Stimulated activated CD8-positive, alpha-beta memory T cell treated with anti-CD3 and anti-CD28 coated beads, Interleukin-4, amount 100 ng/mL, for 1 hour (primary cell): ENCODE measurements at places on chromosomes 5 and 9.

- DNase-seq: no peak
These were observed 181.9 kb downstream of the ESM1 start for GRCh38 chr5:54803471-54804011.

DNA sequence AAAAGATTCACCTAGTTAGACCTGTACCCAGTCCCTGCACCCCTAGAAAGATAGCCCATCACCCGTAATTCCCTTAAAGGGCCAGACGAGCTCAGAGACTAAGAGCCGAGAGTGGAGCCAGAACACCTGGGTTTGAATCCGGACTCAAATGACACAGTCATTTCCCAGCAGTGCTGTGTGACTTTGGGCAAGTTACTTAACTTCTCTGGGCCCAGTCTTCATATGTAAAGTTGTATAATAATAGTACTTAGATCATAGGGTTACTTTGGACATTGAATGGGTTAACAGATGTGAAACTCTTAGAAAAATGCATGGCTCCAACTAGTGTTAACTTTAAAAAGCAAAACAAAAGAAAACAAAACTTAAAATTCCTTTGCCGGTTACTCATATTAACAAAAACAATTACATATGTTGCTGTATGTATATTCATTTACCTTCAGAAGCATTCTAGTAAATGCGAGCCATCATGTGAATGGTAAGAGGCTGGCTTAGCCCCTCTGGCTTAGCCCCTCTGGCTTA lies 40.4 kb upstream of the RASGRF2 start:
- DNase-seq: no peak

GRCh38 chr5:117793963-117794362 lies 1194.4 kb downstream of the DTWD2 start:
- no peak for DNase-seq

DNA sequence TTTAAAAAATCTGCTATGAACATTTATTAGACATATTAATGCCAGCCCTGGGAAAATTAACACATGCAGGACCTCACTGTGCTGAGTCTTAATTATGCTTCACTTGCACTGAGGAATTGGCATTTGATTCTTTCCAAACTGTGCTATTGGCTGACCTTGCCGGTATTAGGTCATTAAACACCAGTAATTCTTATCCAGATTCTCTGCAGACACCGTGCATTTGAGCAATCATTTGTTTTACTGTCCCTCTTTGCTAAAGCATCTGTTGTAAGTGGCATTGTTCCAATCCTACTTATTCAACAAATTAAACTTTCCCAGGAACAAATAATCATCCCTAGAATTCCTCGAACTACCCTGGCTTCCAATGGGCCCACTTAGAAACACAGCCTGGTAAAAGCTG lies 145.0 kb downstream of the SLC12A2 start:
- DNase-seq: no peak

DNA sequence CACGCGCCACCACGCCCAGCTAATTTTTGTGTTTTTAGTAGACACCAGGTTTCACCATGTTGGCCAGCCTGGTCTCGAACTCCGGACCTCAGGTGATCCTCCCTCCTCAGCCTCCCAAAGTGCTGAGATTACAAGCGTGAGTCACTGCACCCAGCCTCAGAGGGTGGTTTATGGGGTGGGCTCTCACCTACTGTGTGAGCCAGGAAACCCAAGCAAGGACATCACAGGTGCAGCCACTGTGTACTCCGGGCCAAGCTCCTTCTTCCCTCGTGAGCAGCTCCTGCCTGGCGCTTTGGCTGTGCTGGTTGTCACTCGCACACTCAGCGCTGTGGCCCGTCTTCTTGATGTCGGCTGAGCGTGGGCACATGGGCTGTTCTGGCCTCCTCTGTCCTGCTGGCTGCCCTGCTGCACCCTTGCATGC lies 70.1 kb downstream of the WNK2 start:
- DNase-seq: no peak

- no peak for DNase-seq
These were observed 291.9 kb upstream of the IRX1 start for GRCh38 chr5:3303777-3304176.

- no peak for DNase-seq
These were observed 67.5 kb downstream of the PRRT1B start for GRCh38 chr9:131612851-131613250.

DNA sequence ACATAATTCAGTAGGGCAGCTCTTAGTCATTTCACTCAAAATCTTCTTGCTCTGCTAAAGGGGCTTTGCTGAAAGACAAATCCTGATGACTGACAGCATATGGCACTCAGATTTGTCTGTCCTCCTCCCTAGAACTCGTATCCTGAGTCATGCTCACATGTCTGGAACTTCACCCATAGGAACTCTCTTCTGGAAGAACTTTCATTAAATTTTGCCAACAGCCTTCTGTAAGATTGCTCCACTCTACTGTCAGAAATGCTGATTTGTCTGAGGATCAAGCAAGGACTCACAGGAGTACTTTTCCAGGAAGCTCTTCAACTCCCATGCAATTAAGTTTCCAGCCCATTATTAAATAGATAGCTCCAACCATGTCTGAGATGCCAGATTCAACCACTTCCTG lies 59.8 kb upstream of the SNX2 start:
- no peak for DNase-seq

DNA sequence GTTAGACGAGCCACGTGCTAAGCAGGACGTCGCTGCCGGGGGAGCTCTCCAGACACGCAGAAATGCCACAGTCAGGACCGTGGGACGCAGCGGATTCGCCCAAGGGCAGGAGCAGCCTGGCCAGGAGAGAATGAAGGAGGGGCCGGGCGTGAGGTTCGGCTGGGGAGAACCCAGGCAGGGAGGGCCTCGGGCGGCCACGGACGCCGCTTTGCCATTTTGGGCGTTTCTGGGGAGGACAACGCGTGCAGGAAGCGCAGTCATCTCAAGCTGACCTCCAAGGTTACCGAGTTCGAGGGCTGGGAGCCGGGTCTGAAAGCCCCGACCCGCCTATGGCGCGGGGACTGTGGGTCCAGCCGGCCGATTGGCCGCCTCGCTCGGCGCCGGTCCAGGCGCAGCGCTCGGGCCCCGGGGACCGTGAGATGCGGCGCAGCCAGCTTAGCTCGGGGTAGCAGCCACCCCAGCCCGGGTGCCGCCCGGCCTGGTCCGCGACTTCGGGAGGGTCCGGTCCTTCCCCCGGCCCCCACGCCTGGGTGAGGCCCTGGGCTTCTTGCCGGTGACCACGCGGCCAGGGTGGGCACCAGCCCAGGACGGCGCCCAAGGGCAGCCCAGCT lies 760 bp upstream of the MAN1B1 start:
- DNase-seq: no peak

GRCh38 chr9:96139592-96140295 lies 162.2 kb downstream of the HSD17B3 start:
- DNase-seq: no peak

DNA sequence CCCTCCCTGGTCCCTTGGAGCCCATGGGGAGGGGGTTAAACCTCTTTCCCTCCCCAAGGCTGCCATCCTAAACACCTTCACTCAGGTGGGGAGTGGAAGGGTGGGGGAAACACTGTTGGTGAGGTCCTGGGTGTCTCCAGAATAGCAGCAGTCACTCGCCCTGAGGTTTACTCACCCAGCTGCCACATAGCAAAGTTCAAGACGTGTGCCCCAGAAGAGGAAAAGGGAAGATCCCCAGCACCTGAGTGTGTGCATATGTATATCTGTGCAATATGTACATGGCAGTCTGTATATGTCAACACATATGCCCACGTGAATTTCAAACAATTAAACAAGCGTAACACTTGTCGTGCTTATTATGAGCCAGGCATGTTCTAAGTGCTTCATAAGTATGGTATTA lies 31.3 kb upstream of the SMU1 start:
- no peak for DNase-seq

DNA sequence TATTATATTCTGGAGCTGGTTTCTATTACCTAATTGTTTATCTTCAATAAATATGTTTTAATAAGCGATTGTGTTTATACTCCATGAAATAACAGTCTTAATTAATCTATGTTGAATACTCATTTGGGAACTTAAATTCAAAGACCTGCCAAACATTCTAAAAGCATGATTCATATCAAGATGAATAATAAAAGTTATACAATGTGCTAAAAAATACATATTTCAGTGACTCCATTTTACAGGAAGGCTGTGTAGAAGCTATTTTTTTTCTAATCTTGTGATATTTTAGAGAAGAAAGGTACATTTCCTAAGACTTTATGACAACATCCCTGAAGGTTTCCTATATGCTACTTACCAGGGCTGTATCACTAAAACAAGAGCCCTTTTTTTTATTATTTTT lies 417.9 kb downstream of the NFIB start:
- DNase-seq: no peak

GRCh38 chr5:124599028-124599973 lies 147.1 kb downstream of the ZNF608 start:
- no peak for DNase-seq

DNA sequence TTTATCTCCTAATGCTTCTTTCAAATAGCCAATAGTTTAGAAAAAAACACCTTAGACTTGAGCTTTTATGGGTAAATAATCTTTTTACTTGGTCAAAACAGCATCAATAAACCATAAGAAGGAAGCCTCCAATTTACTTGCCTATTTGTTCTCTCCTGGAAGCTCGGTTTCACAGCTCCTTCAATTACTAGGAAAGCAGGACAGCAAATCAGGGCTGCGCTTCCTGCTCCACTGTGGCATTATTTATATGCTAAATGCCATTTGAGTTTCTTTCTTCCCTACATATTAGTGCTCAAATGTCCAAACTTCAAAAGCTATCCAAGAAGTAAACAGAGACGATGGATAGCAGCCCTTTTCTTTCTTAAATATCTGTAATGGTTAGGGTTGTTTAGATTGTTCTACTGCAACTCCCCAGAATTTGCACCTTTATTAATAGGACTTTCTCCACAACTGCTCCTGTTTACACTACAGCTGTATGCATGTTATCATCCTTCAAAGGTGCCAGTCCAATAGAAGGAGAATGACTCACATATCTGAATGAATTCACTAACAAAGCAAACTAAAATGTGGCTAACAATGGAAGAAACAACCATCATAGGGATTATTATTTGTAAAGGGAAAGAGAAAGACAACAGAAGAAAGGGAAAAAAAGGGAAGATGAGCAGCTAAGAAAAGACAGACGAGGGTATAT lies 58.7 kb downstream of the MED27 start:
- DNase-seq: no peak

GRCh38 chr5:14501353-14502293 lies 80.0 kb upstream of the OTULINL start:
- DNase-seq: no peak

DNA sequence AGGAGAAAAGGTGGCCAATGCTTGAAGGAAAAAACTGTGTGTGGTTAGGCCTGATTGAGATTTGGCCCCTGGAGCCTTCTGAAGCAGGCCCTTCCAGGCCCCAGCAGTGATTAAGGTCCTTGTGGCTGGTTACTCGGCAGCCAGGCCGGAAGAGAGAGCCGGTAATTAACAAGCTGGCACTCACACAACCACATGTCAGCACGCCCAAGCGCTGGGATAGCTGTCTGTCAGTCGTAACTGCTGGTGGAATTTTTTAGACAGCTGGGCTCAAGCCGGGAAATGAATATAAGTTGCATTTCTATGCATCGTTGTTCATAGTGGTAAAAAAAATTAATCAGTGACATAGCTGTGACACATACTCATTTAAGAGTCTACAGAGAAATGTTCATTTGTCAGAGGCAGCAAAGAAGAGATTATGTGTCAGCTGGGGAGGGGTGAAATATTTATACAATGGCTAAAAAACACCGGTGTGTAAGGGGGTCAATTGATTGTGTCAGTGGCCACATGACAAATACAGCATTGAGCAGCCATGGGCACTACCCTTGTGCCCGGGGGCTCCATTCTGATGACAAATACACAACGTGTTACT lies 13.7 kb upstream of the ARAP3 start:
- DNase-seq: no peak

- DNase-seq: no peak
These were observed 284.2 kb downstream of the SMARCA2 start for GRCh38 chr9:2299156-2299842.

DNA sequence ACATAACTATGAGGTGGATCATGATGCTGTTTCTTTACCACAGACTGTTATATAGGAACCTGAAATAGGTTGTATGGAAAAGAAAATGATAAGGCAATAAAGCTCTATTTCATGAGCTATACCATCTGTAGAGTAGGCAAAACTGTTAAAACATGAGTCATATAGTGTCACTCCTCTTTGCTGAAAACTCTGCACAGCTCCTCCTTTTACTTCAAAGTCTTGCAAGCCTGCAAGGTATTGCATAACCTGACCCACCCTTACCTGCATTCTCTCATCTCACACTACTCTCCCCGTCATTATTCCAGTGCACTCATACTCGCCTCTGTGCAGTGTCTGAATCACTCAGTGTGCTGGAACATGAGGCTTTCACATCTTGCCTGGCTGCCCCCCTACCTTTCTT lies 790.1 kb downstream of the EFNA5 start:
- no peak for DNase-seq

DNA sequence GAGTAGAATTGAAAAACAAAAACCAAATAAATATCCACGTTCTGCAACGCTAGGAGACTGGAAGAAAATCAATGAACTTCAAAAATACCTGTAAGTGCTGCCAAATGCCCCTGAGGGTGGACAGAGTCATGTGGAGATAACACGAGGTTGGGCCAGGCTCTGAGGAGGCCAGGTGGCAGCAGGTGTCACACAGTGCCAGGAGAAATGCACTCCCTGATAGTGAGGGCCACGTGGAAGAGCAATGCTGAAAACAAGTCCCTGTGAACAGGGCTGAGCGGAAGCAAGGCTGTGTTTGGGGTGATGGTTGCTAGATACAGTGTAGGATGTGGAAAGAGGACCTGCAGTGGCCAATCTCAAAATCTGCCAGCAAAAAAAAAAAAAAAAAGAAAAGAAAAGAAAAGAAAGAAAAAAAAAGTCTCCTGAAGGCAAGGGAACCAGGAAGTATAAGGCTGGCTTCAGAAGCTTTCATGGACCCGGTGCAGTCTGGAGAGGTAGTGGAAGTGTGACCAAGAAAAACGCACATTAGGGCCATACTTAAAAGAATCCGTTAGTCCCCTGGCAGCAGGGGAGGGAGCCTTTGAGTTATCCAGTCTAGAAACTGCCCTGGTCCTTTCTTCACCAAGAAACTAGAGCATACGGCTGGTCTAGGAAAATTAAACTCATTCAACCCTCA lies 16.8 kb downstream of the C1QTNF3 start:
- DNase-seq: no peak
